ENCODE measurements at places on chromosomes 13 and 19. TPM values are rescaled to one million over a fixed set of nuclear protein-coding genes. Genes with fewer than 3 reads are reported as not detected.

The MAP4K1 gene
- total RNA-seq = 282 TPM

The ZFR2 gene
- 0.37 TPM for total RNA-seq

The HPN gene
- total RNA-seq = not detected

The GJB2 gene
- 5.4 TPM for total RNA-seq

The CYP4F2 gene
- not detected for total RNA-seq

The SRRM5 gene
- 0.50 TPM for total RNA-seq

The ZNF28 gene
- total RNA-seq = 24.9 TPM

The PNMA8B gene
- 0.07 TPM for total RNA-seq

The NAXD gene
- 23.3 TPM for total RNA-seq

The CYP2S1 gene
- 0.17 TPM for total RNA-seq

The ZNF296 gene
- total RNA-seq = 4.1 TPM

The OR7A5 gene
- total RNA-seq = not detected

The CRYL1 gene
- 11.7 TPM for total RNA-seq

The PDCD2L gene
- 9.4 TPM for total RNA-seq

The ZNF541 gene
- 0.35 TPM for total RNA-seq

DNA sequence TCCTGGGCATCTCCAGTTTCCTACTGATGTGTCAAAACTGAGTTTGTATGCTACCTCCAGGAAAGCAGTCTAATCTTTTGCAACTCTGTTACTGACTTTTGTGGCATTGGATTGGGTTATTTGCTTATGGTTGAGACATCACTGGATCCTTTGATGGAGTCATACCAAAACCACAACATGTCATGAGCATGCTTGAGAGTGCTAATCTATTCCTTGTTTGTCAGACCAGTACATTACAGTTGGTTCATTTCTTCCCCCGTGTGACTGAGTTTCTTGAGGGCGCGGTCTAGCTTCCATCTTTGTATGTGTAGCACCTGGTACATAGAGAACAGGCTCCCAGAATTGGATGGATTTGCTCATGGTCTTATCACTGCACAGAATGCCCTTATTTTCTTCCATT lies 43.2 kb downstream of the SUGT1 start:
- peak; percentile 10 for DNase-seq
- H3K4me1 ChIP-seq = peaks cover 22% of the 10 kb centered on the region
- H3K4me3 ChIP-seq = no peak overlapping the region
- H3K27me3 ChIP-seq = no peaks in the 10 kb centered on the region

GRCh38 chr19:2166741-2167738 lies 3.3 kb downstream of the DOT1L start:
- H3K4me3 ChIP-seq = peak overlapping the region; percentile 52
- peaks cover 2% of the 10 kb centered on the region for H3K36me3 ChIP-seq
- H3K4me1 ChIP-seq = peaks cover 55% of the 10 kb centered on the region
- no peaks in the 10 kb centered on the region for H3K27me3 ChIP-seq

DNA sequence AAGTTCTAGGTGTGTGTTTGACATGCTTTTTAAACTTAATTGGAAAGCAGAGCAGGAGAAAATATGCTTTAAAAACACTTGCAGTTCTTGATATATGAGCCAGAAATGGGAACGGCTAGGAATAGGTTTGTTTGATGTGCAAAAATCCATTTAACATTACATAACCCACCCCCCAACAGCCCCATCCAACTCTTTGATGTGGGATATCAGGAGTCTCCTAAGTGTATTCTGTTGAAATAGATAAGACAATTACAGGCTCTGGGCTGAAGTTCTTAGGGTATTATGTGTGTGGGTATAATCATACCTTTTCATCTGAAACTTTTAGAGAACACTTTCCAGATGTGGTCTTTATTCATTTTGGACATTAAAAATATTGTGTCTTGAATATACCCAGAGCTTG lies 240.4 kb upstream of the CSNK1A1L start:
- no peaks in the 10 kb centered on the region for H3K4me1 ChIP-seq
- H3K4me3 ChIP-seq = no peak overlapping the region
- no peak overlapping the region for H3K27ac ChIP-seq
- H3K36me3 ChIP-seq = no peaks in the 10 kb centered on the region
- no peak for DNase-seq
- H3K27me3 ChIP-seq = no peaks in the 10 kb centered on the region

GRCh38 chr19:22806418-22806817 lies 22.5 kb upstream of the ZNF99 start:
- no peaks in the 10 kb centered on the region for H3K36me3 ChIP-seq
- DNase-seq = no peak
- no peak overlapping the region for H3K4me3 ChIP-seq
- H3K27me3 ChIP-seq = no peaks in the 10 kb centered on the region

DNA sequence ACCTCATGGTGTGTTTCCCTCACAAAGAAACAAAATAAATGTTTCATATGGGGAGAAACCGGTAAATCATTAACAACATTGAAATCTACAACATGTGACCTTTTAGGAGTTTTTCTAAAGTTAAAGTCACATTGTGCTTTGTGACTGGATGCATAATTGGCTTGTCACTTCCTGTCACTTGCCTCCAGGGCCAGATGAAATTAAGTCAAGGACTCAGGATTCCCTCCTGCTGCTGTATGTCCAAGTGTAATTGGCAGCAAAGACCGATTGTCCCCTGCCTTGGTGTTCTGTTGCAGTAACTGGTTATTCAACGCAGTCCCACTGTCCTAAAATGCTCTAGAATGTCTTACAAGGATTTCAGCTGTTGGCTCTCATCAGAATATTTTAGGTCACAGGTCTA lies 448.2 kb downstream of the LIG4 start:
- H3K4me1 ChIP-seq = no peaks in the 10 kb centered on the region
- no peaks in the 10 kb centered on the region for H3K36me3 ChIP-seq
- no peaks in the 10 kb centered on the region for H3K27me3 ChIP-seq
- no peak overlapping the region for H3K4me3 ChIP-seq
- H3K27ac ChIP-seq = no peak overlapping the region

GRCh38 chr13:33937373-33938098 lies 119.6 kb downstream of the RFC3 start:
- no peak overlapping the region for H3K4me3 ChIP-seq
- no peaks in the 10 kb centered on the region for H3K36me3 ChIP-seq
- DNase-seq = no peak
- H3K27ac ChIP-seq = no peak overlapping the region

GRCh38 chr19:11208561-11209471 lies 11.5 kb upstream of the KANK2 start:
- no peaks in the 10 kb centered on the region for H3K36me3 ChIP-seq
- H3K4me1 ChIP-seq = no peaks in the 10 kb centered on the region

DNA sequence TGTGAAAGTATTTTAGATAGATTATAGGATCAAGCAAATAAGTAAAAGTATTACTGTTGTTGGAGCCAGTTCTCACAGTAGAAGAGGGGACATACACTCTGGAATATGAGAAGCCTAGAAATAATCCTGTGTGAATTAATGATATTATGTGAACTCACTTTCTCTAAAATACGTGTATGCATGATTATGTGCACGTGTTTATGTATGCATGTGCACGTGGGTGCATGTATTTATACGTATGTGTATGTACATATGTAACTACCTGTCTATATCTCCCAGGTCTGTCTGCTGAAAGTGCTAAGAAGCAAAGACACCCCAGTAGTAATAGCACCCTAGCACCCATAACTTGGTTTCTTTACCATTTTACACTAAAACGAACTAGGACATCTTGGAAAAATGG lies 41.5 kb upstream of the PDX1 start:
- H3K4me1 ChIP-seq = no peaks in the 10 kb centered on the region
- no peaks in the 10 kb centered on the region for H3K36me3 ChIP-seq
- no peak for DNase-seq
- H3K27me3 ChIP-seq = peaks cover 42% of the 10 kb centered on the region

- no peaks in the 10 kb centered on the region for H3K4me1 ChIP-seq
- H3K36me3 ChIP-seq = no peaks in the 10 kb centered on the region
- no peak overlapping the region for H3K4me3 ChIP-seq
- H3K27me3 ChIP-seq = no peaks in the 10 kb centered on the region
- H3K27ac ChIP-seq = no peak overlapping the region
- DNase-seq = no peak
Observed at GRCh38 chr13:56917966-56918365, 222.8 kb upstream of the PRR20A start.

GRCh38 chr19:31329819-31330218 lies 19.4 kb downstream of the TSHZ3 start:
- no peaks in the 10 kb centered on the region for H3K27me3 ChIP-seq
- H3K4me1 ChIP-seq = peaks cover 2% of the 10 kb centered on the region
- no peak overlapping the region for H3K4me3 ChIP-seq
- no peak overlapping the region for H3K27ac ChIP-seq

GRCh38 chr19:6060600-6061375 lies 49.5 kb downstream of the RFX2 start:
- peaks cover 5% of the 10 kb centered on the region for H3K27me3 ChIP-seq
- no peaks in the 10 kb centered on the region for H3K36me3 ChIP-seq
- peaks cover 41% of the 10 kb centered on the region for H3K4me1 ChIP-seq
- H3K4me3 ChIP-seq = no peak overlapping the region
- H3K27ac ChIP-seq = no peak overlapping the region
- DNase-seq = no peak

- DNase-seq = no peak
- H3K27me3 ChIP-seq = peaks cover 23% of the 10 kb centered on the region
- H3K4me3 ChIP-seq = no peak overlapping the region
- H3K27ac ChIP-seq = no peak overlapping the region
- no peaks in the 10 kb centered on the region for H3K4me1 ChIP-seq
Observed at GRCh38 chr13:24851546-24851945, 87.6 kb downstream of the RNF17 start.

DNA sequence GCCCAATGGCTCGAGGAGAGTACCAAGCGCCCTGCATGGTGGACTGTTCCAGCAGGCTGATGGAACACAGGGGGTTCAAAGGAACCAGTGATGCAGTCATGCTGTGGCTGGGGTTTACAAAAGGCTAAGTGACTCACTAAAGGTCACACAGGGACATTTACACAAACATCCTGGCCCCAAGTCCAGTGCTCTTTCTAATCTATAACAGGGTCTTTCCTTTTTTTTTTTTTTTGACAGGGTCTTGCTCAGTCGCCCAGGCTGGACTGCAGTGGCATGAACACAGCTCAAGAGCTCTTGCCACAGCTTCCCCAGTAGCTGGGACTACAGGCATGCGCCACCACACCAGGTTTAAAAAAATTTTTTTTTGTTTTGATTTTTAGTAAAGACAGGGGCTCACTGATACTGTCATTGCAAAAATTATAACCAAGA lies 2.8 kb upstream of the SLC25A15 start:
- no peaks in the 10 kb centered on the region for H3K36me3 ChIP-seq
- DNase-seq = no peak
- H3K27ac ChIP-seq = no peak overlapping the region
- H3K4me1 ChIP-seq = peaks cover 29% of the 10 kb centered on the region
- no peak overlapping the region for H3K4me3 ChIP-seq

GRCh38 chr19:58474291-58474996 lies 1.7 kb upstream of the ZNF446 start:
- H3K4me3 ChIP-seq = peak overlapping the region; percentile 84
- no peaks in the 10 kb centered on the region for H3K27me3 ChIP-seq
- H3K4me1 ChIP-seq = peaks cover 21% of the 10 kb centered on the region
- peaks cover 11% of the 10 kb centered on the region for H3K36me3 ChIP-seq

- H3K27ac ChIP-seq = no peak overlapping the region
- H3K27me3 ChIP-seq = no peaks in the 10 kb centered on the region
- DNase-seq = no peak
- H3K4me3 ChIP-seq = no peak overlapping the region
- H3K4me1 ChIP-seq = peaks cover 19% of the 10 kb centered on the region
- H3K36me3 ChIP-seq = no peaks in the 10 kb centered on the region
Observed at GRCh38 chr13:50797091-50797490, 46.4 kb downstream of the DLEU7 start.

GRCh38 chr19:5001615-5002014 lies 32.7 kb downstream of the KDM4B start:
- H3K27me3 ChIP-seq = no peaks in the 10 kb centered on the region
- DNase-seq = peak; percentile 38
- peaks cover 3% of the 10 kb centered on the region for H3K36me3 ChIP-seq
- no peak overlapping the region for H3K4me3 ChIP-seq
- no peak overlapping the region for H3K27ac ChIP-seq
- H3K4me1 ChIP-seq = peaks cover 3% of the 10 kb centered on the region

- H3K36me3 ChIP-seq = no peaks in the 10 kb centered on the region
- no peak for DNase-seq
- H3K27me3 ChIP-seq = peaks cover 16% of the 10 kb centered on the region
- no peaks in the 10 kb centered on the region for H3K4me1 ChIP-seq
Observed at GRCh38 chr13:31781064-31781463, 41.7 kb downstream of the RXFP2 start.

DNA sequence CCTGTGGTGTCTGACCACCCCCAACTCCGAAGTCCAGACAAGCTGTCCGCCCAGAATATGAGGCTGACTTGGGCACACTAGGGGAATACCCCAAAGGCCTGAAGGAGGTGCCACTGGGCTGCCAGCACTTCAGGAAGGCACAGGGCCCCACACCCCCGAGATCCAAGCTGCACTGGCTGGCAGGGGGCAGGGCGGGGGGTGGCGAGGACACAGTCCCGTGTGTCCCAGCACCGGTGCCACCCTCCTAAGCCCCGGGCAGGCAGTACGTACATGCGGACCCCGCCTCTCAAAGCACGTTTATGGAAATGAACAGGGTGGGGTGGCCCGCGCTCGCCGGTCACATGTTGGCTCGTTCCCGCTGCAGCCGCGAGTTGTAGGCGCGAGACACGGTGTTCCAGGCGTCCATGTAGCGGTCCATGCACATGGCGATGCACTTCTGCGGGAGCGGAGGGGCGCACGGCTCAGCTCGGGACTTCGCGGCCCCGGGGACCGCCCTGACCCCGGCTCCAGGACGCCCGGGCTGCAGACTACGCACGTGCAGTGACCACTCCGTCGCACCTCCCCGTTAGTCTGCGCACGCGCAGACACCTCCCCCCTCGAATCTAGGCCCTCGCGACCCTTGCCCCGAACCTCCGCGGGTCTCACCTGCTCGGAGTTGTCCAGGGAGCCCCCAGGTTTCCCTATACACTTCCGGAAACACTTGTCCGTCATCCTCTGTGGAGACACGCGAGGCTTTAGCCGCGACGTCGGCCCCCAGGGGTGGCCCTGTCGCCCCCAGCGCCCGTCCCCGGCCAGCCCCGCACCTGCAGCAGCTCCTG lies 566 bp downstream of the TIMM13 start:
- H3K4me1 ChIP-seq = peaks cover 12% of the 10 kb centered on the region
- no peaks in the 10 kb centered on the region for H3K27me3 ChIP-seq
- DNase-seq = peak; percentile 61
- H3K27ac ChIP-seq = peak overlapping the region; percentile 96
- H3K36me3 ChIP-seq = peaks cover 8% of the 10 kb centered on the region

- H3K27me3 ChIP-seq = peaks cover 4% of the 10 kb centered on the region
- no peaks in the 10 kb centered on the region for H3K36me3 ChIP-seq
- no peak overlapping the region for H3K27ac ChIP-seq
Observed at GRCh38 chr13:39102981-39103490, 64.8 kb downstream of the NHLRC3 start.

GRCh38 chr19:15506074-15506571 lies 2.2 kb upstream of the CYP4F22 start:
- DNase-seq = no peak
- no peak overlapping the region for H3K4me3 ChIP-seq
- H3K36me3 ChIP-seq = no peaks in the 10 kb centered on the region
- peak overlapping the region; percentile 34 for H3K27ac ChIP-seq
- peaks cover 38% of the 10 kb centered on the region for H3K27me3 ChIP-seq

- no peak overlapping the region for H3K27ac ChIP-seq
- H3K27me3 ChIP-seq = no peaks in the 10 kb centered on the region
- H3K4me3 ChIP-seq = no peak overlapping the region
- no peaks in the 10 kb centered on the region for H3K36me3 ChIP-seq
- no peaks in the 10 kb centered on the region for H3K4me1 ChIP-seq
- DNase-seq = no peak
Observed at GRCh38 chr13:79808475-79808874, 327.5 kb downstream of the NDFIP2 start.

Data from activated CD4-positive, alpha-beta T cell treated with anti-CD3 and anti-CD28 coated beads, Interleukin-2, amount 10 ng/mL, durations not matched to agents 7 days and 5 days (primary cell).